ENCODE measurements at places on chromosomes 5 and 9.

DNA sequence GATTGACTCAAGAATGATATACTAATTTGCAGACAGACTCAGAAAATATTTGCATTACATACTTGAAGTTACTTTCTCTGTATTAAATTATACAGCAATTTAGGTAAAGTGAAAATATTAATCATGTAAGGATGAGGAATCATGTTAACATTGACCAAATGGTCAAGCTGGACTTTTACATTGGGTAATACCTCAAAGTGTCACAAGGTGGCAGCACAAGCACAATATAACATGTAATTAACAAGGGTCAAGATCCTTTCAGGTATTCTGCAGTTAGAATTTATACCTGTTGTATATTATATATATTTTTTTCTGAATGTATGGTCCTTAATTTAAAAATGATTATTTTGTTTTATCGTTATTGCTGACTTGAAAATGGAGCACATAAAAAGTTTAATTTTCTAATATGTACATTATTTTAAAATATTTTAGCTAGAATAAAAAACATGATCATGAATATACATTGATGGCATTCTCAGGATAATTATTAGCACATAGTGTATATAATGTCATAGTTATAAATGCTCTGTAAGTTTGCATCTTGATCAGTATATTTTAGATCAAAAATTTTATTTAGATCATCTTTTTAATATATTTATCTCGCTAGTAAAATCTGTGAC, 8.6 kb downstream of the HAPLN1 start:
- no peak for DNase-seq
- no peak overlapping the region for H3K27ac ChIP-seq
- peaks cover 3% of the 10 kb centered on the region for H3K27me3 ChIP-seq

DNA sequence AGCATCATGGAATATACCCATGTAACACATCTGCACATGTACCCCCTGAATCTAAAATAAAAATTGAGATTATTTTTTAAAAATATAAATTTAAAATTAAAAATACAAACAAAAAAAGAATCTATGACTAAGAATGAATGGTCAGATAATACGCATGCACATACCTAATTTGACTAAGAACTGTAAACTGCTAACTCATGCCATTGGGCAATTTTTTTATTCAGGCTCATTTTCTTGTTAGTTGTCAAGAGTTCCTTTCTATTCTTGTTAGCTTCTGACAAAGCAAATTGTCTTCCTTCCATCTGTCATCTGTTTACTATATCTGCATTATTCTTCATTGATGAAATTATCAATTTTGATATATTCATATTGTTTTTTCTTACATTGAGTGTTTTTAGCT, 69.5 kb upstream of the HAND1 start:
- H3K27ac ChIP-seq, result no peak overlapping the region
- H3K36me3 ChIP-seq, result no peaks in the 10 kb centered on the region
- H3K4me3 ChIP-seq, result no peak overlapping the region
- no peaks in the 10 kb centered on the region for H3K4me1 ChIP-seq
- peaks cover 24% of the 10 kb centered on the region for H3K27me3 ChIP-seq

DNA sequence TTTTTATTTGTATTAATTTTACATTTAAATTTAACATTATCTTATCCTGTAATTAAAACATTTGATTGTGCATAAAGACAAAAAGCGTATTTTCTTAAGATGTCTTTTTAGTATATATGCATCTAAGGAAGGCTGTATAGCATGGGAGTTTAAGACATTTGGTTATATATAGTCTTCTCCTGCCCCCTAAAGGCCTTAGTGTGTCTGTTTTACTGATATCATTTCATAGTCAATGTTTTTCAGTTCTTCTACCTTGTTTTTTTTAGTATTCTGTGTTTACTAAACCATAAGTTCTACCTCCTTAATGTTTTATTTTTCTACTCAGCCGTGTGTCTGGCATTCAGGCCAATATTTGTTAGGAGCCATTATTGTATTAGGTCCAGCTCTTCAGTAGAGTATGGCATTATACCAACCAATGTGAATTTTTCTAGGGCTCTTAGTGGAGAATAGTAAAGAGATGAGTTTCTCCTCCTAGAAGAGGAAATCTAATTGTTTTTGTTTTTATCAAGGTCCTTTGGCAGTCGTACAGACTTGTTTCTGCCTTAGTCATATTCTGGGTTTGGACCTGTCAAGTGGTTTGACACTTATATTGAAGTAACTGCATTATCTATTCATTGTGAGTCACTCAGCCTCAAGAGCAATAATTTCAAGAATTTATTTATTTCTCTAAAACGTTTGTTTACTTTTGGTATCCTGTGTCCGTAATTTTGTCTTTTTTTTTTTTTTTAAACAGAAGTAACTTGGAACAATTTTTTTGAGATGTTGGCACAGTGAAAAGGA, 74.8 kb downstream of the SLF1 start:
- H3K27me3 ChIP-seq, result no peaks in the 10 kb centered on the region
- H3K36me3 ChIP-seq, result peaks cover 34% of the 10 kb centered on the region
- DNase-seq, result no peak
- no peak overlapping the region for H3K4me3 ChIP-seq
- no peak overlapping the region for H3K27ac ChIP-seq
- H3K4me1 ChIP-seq, result peaks cover 9% of the 10 kb centered on the region

- no peak for DNase-seq
- no peaks in the 10 kb centered on the region for H3K36me3 ChIP-seq
- H3K27me3 ChIP-seq, result no peaks in the 10 kb centered on the region
- no peaks in the 10 kb centered on the region for H3K4me1 ChIP-seq
Observed at GRCh38 chr5:153831973-153832372, 206.7 kb downstream of the FAM114A2 start.

DNA sequence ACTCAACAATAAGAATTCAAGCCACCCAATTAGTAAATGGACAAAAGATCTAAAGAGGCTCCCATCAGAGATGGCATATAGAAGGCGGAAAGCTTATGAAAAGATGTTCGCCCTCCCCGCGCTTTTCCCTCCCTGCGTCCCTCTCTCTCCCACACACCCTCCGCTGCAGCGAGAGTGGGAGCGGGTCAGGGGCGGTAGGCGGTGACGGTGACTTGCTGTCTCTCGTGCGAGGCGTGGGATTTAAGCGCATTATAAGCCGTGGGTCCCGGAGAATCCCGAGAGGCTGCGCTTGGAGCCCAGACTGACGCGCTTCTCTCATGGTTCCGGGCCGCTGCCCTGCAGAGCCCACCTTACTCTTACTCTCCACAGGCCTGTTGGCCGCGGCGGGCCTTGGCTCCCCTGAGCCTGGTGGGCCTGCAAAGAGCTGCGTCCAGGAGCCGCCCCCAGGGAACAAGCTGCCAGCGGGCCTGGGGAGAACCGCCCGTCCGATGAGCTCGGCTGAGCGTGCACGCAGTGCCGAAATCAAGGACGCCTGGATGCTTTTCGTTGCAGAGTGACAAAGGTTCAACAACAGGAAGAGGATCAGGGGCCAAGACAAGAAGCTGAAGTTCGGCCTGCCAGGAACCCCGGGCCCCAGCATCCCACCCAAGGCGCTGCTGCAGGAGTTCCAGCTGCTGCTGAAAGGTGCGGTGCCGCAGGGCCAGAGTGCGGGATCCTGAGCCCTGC, 42.6 kb upstream of the BICD2 start:
- H3K27me3 ChIP-seq, result peaks cover 50% of the 10 kb centered on the region
- H3K36me3 ChIP-seq, result no peaks in the 10 kb centered on the region
- DNase-seq, result no peak
- H3K27ac ChIP-seq, result no peak overlapping the region
- peaks cover 18% of the 10 kb centered on the region for H3K4me1 ChIP-seq

DNA sequence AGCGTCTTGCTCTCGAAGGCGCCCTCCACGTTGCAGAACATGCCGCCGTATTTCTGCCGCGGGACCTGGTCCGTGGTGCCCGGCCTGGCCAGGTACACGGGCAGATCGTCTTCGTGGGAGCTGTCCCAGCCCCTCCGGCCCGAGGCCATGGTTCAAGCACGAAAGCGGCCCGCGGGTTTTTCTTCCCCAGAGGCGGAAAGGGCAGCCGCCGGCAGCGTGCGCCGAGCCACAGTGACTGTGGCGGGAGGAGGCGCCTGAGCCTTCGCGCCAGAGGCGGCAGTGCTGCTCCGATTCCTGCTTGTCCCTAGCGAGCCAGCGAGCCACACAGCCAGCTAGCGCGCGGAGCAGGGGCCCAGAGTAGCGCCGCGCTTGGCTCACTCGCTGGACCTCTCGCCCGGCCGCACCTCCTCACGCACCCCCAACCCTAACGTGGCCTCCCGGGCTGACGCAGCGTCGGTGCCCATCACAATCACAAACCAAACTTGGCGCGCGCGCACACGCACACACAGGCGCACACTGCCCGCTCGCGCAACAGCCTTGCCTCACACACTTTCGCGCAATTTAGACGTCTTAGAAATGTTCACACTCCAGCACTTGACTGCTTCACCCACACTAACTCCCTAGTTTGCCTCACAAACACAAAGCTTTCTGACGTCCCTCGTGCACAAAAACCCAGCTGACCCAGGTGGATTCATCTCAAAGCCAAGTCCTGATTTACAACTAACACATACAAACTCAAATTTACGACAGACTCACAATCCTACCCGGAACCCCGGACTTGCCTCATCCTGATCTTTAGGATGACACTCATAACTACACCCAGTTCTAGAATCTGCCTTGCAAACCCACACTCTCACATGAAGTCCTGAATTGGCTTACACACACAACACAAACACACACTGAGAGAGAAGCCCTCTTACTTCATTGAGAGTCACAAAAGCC, at the start of gene DPYSL3:
Gene DPYSL3 (minus strand): TSS at position 359 of the 942 bp plus-strand sequence. CDS start 210 bp downstream, at position 149.
- H3K4me3 ChIP-seq, result no peak within 1 kb of the TSS
- peaks cover 6% of the 10 kb centered on the region for H3K36me3 ChIP-seq
- no peaks in the 10 kb centered on the region for H3K4me1 ChIP-seq
- H3K27me3 ChIP-seq, result peaks cover 24% of the 10 kb centered on the region
- H3K27ac ChIP-seq, result no peak within 1 kb of the TSS

DNA sequence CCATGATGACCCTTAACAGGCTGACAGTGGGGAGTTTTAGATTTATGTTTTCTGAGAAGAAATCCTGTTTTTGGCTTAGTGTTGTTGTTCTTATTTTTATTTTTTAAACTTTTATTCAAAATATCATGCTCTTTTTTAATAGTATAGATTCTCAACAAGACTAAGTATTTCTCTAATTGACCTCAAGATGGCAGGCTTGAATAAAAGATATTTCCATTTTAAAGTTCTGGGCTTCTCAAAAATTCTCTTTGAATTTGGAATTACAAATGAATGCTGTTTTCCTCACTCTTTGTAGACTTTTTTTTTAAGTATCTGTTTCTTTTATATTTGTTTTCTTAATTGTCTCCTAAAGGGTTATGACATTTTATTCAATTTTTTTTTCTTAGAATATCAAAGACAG, 50.0 kb upstream of the SH3GL2 start:
- no peaks in the 10 kb centered on the region for H3K4me1 ChIP-seq
- no peaks in the 10 kb centered on the region for H3K27me3 ChIP-seq
- no peak overlapping the region for H3K27ac ChIP-seq
- no peak for DNase-seq
- H3K4me3 ChIP-seq, result no peak overlapping the region
- H3K36me3 ChIP-seq, result no peaks in the 10 kb centered on the region

DNA sequence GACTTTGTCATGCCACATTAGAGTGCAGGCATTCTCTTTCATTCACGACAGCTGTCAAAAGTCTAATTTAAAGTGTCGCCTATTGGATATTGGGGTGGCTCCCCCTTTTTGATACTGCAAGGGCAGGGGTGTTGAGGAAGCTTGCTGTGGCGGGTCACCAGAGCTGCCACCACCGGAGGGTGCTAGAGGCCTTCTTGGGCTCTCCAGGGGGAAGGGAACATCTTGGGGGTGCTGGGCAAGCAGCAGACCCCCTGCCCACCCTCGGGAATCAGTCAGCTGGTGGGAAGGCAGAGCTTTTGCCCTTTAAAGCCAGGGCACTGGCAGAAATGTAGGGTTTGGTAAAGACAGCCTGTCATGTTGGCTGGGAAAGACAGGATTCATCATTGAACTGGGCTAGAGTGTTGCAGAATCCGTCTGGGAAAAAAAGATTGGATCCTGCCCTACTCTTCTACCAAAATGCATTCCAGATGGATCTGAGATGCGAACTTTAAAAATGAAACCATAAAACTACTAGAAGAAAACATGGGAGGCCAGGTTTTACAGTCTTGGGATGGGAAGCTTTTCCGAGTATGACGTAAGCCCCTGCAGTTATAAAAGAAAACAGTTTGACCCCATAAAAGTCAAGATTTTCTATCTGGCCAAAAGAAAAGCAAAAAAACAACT, 22.3 kb downstream of the COL5A1 start:
- H3K27ac ChIP-seq, result no peak overlapping the region
- H3K36me3 ChIP-seq, result no peaks in the 10 kb centered on the region
- no peak overlapping the region for H3K4me3 ChIP-seq
- peaks cover 3% of the 10 kb centered on the region for H3K4me1 ChIP-seq
- no peaks in the 10 kb centered on the region for H3K27me3 ChIP-seq
- DNase-seq, result no peak
